ENCODE measurements at places on chromosomes 1 and 21.
A peak's percentile ranks its signal among the peaks of the same experiment; 100 is the strongest.

DNA sequence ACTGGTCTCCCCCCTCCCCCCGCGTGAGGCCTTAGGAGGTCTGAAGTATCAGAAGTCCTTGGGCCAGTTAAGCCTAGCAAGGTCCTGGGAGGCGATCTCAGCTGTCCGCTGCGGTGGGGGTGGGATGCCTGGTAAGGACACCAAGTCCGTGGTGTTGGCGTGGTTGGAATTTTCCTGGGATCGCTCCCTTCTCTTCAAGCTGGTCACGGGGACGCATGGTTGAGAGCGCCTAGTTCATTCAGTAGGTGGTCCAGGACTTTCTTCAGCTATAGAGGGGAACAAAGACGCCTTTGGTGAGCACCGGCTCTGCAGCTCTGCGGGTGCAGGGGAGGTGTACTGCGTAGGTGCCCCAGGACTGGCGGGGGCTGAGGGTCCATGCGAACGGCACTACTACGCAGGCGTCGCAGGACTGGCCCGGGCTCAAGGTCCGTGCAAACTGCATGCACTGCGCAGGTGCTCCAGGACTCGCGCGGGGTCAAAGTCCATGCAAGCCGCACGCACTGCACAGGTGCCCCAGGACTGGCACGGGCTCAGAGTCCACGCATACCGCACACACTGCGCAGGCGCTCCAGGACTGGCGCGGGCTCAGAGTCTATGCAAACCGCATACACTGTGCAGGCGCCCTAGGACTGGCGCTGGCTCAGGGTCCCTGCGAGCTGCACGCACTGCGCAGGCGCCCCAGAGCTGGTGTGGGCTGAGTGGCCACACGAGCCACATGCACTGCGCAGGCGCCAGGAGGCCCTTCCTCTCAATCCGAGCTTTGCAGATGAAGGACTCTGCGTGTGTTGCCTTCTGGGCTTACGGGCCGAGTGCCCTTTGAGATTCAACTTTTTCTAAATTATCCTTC is 36.6 kb upstream of the HMGN1 start:
- DNase-seq: no peak

DNA sequence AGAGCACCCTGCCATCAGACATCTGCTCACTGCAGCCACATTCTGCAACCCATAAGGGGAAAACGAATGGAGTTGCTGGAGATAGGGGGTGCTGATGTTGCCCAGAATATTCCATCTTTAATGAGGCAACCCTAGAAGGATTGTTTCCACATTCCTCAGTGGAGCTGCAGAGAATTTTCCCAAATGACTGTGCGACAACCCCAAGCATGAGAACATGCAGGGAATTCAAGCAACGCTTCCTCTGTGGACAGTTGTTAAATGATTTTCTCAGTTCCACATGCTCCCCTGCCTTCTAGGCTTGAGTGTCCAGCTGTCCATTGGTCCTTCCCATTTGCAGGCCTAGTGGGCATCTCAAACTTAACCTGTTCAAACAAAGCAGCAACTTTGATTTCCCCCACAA is 20.5 kb upstream of the UBL4B start:
- no peak for DNase-seq

DNA sequence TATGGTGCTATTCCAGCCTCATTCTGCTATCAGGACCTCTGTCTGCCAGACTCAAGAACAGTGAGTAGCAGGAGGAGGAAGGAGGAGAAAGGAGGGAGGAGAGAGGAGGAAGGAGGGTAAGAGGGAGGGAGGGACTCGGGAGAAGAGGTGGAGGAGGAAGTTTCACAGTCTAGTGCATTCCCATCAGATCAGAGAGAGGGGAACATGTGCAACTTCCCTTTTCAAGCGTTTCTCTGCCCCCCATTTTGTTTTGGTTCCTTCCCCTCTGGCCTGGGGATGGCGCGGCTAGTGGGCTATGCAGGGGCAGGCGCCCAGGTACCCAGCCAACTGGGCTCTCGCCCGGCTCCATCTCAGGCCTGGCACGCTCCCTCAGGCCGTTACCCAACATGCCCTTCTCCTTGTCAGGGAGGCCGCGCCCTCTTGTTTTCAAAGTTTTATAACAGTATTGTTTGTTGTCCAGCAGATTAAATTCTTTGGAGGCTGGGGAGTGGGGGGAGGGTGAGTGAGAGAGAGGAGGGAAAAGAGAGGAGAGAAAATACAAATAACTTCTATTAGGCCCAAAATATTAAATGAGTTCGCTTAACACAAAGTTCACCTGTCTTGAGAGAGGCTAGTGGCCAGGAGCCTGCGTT is 56.0 kb downstream of the CD46 start:
- DNase-seq: no peak

DNA sequence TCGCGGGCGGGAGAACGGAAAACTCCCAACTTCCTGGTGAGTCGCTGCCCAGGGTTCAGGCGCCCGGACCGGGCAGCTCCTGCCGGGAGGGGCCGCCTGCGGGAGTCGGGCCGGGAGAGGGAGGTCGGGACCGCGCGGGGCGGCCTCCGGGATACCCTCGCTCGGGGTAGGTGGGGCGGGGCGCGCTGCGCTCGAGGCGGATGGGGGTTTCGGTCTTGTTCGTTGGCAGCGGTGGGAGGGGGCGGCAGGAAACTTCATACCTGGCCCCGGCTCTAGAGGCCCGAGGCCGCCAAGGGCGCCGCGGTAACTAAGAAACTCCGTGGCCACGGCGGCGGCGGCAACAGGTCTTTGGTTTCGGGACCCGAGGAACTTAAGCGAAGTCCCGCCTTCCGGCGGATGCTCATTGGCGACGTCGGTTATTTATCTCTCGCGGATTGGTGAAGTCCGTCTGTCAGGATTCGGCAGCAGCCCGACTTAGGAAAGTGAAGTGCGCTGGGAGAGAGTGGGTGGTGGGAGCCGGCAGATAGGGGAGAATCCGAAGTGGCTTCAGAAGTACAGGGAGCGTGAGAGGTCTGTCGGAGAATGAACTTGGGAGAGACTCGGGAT is 546 bp downstream of the NEK7 start:
- peak; percentile 65 for DNase-seq

DNA sequence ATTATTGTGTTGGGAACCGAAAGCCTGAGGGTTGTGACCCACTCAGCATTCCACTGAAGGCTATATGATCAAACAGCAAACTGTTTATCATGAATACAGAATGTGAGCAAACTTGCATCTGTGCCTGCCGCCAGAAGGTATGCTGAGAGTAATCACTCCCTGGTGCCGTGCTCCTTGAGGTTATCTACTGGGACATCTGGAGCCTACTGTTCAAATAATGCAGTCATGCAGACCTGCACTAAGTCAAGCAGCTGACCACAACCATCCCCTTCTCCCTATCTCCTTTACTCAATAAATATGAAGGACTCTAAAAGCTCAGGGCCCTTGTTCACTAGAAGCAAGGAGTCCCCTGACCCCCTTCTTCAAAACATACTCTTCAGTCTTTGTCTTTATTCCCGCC is 13.5 kb downstream of the GSTM5 start:
- DNase-seq: no peak
